RWPE2 (cell line): ENCODE measurements at places on chromosomes 5 and 9.

- no peak for DNase-seq
Observed at GRCh38 chr9:37408933-37409710, 13.4 kb upstream of the GRHPR start.

DNA sequence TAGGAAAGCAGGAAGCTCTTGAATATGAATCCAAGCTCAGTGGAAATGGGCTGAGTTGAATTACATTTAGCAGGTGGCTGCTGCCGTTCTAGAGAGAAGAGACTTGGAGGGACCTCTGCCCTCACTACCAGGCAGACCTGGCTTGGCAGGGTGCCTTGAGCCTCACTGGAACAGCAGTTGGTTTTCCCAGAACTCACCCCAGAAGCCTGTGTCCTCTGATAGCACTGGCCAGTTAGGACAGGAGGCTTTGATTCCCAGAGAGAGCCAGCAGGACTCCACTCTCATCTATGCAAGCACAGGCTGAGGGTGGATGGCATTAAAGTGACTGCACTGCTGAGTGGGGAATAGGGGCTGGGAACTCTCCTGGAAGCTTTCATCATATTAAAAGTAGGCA is 54.8 kb downstream of the PWWP2A start:
- DNase-seq: no peak

GRCh38 chr5:67203701-67204074 is 7.1 kb upstream of the CD180 start:
- no peak for DNase-seq

DNA sequence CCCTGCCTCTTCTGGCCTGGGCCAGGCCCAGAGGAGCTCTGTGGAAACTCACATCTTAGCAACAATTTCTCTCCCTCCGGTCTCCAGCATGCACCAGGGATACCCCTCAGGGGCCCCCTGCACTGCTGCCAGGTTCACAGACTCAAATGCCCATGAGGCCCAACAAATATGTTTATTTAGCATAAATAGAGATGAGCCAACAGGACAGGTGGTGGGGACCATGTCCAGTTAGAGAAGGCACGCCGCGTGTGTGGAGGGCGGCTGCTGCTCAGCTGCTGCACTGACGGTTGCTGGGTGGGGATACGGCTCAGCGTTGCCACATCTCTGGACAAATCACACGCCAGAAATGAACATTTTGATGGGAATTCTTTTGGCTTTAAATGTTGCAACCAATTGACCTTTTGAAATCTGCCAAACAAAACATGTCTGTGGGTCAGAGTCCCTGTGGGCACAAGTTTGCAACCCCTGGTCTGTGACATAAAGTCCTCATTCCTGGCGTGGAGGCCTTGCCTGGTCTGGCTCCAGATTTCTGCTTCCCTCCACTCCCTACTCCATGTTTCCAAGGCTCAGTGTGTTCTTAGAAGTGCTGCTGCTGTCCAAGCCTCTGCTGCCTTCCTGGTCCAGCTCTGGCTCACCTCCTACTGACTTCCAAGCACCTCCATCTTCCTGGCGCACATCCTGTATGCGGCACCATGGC is 88.9 kb downstream of the AMBP start:
- peak; percentile 21 for DNase-seq

- no peak for DNase-seq
Observed at GRCh38 chr5:135218486-135218755, 180.6 kb downstream of the MACROH2A1 start.
